HuH-7 (cell line): ENCODE measurements at places on chromosomes 12 and 14.

DNA sequence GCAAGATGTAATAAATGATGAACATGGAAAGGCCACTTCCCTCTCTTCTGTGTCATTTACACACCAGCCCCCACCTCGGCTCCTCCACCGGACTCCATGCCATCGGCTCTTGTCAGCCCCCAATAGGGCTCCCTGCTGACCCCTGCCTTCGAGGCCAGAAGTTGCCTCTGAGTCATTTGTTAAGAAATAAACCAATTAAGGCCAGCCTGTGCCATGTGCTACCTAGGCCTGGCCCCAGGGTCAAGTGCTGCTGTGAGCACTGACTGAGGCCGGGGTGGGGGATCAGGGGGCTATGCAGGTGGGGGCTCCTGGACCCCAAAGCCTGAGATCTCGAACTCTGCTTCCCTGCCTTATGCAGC is 53.2 kb downstream of the TESC start:
- no peak for DNase-seq

DNA sequence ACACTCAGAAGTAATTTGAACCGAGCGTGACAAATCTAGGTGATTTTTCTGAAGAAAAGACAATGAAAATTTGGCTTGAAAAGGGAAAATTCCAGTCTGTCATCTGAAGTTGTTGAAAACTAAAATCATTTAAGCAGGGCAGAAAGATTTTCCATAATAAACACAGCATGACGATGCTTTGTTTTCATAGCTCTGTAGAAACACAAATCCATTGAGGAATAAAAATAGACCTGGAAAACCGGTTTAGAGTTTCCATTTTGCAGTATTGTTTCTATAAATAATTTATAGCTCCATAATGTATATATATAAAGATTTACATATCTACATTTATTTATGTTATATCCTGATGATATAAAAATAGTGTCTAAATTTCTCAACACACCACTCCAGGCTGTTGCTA is 1918.5 kb upstream of the FLRT2 start:
- no peak for DNase-seq

- no peak for DNase-seq
Measured at GRCh38 chr12:49716553-49716952, 9.3 kb upstream of the FMNL3 start.

DNA sequence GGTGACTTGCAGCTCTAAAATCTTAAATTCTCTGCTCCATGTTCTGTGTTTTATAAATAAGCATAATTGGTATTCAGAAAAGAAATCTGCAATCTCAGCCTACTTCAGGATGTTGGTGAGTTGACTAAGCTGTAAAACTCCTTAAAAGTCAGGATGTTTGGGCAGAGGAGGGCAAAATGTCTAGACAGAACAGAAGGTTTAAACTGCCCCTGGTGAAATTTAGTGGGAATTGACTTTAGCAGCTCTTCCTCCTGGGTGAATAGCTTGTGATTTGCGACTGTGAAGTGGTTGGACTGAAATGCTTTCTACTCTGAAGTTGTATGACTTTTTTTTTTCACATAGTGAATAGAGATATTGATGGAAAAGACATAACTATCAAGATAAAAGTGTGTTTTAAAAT is 85.8 kb downstream of the CAND1 start:
- DNase-seq: no peak

- no peak for DNase-seq
Measured at GRCh38 chr12:75859868-75860267, 171.7 kb downstream of the PHLDA1 start.

DNA sequence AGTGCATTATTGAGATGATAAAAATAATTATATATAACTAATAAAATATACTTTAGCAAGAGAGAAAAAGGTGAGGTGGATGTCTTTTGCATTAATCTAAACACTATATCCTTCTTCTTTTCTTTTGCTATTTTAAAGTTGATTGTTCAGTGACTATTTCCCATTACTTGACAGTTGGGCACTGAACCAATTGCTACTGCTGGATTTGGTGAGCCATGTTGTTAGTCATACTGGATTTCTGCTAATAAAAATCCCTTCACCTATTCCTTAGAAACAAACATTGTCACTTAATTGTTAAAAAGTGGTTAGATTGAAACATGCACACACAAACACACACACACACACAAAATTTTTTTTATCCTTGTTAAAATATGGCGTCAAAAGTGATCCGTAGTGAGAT is 251.6 kb upstream of the ALG10 start:
- no peak for DNase-seq

DNA sequence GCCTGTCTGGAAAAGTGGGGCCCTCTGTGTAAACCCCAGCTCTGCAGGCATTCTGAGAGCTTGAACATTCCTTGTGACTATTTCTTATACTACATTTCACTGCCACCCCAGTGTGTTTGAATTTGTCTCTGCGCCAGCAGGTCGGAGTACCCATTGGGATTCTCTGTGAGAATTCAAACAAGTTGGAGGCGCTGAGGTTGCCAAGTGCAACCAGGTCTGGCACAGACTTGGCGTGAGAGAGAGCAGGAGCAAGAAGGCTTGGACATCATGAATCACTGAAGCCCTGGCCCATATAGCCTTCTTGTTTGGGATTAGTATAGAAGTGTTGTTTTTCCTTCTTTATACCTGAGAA is 33.0 kb upstream of the ATP2A2 start:
- no peak for DNase-seq

GRCh38 chr12:54398995-54399793 is 14.7 kb upstream of the ZNF385A start:
- peak; percentile 96 for DNase-seq

- DNase-seq: no peak
Measured at GRCh38 chr14:74064883-74065282, 19.4 kb downstream of the ALDH6A1 start.

- DNase-seq: no peak
Measured at GRCh38 chr14:22646570-22647254, 2.6 kb upstream of the OR6J1 start.

DNA sequence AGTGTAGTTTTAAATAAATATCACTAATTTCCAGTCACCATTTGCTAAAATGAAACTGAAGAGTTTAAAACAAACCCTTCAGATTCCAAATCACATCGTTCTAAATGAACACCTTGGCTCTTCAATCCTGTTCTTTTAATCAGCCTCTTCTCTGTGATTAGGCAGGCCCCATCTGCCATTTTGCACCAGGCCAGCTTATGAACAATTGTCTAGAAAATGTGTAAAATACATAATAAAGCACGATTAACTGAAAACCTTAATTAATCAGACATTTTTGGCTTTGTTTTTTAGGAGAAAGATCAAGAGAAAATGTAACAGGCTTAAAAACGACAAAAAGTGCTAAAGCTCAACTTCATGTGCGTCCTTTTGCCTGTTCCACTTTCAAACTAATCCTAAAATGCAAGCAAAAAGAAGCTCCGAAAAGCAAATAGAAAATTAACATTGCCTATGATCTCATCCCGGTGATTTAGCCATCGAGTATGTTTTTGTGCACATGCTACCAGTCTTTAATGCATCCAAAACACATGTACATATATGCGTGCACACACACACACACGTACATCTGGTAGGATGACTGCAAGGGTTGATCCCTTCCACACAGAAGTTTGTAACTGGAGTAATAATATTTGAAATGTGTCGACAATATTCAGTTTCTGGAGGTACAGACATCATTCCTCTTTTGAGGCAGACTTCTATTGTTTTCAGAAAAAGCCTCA is 288.6 kb downstream of the FOXN3 start:
- no peak for DNase-seq

- DNase-seq: no peak
Measured at GRCh38 chr12:64091186-64091585, 130.9 kb downstream of the KICS2 start.

GRCh38 chr14:89320381-89321000 is 96.5 kb downstream of the FOXN3 start:
- no peak for DNase-seq

DNA sequence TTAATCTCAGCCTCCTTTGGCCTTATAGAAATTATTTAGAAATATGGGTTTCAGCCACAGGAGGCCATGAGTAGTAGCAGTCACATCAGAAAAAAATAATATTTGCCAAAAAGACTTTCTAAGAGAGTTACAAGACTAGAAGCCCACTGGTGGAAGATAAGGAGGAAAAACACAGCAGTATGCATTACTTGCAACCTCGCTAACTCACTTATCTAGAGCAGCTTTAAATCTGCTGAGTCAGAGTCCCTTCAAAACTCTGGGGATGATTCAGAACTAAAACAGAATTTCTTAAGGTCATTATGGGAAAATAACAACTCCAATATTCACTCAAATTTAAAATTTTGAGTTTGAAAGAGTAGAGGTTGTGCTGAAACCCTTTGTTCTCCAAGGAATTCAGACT is 6.2 kb downstream of the OR4K17 start:
- no peak for DNase-seq

GRCh38 chr14:50635141-50635540 is 33.0 kb downstream of the SAV1 start:
- no peak for DNase-seq

DNA sequence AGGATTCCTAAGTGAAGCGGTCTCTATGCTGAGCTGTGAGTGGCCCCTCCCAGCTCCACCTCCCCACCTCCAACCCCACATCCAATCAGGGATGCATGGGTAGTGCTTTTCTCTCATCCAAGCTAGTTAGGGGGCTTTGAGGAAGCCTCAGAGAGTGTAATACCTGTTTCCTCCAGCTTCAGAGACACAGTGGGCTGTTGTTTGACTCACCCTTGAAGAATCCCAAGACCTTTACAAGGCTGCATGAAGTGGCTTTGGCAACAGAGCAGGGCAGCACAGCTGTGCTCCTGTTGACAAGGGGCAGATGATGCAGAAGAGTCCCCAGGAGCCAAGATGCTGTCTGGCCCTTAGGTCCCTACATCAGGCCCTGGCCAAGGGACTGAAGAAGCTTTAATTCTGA is 27.1 kb upstream of the CLMN start:
- no peak for DNase-seq

DNA sequence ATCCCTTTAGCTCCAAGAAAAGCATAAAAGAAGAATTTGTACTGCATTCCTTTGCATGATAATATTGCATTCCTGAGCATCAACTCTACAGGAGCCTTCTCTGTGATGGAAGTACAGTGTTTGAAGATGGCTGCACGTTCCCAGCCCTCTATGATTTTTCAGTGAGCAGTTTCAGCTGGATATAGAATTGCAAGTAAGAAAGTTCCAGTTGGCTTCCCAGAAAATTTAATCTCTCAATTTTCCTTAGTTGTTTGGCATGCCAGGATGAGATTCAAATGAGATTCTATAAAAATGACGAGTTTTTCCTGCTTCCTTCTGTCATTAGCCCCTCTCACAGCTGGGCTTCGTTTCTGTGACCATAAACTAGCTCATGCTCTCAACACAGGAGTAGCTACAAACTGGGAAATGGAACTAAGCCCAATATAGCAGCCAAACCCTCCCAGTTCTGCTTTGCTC is 109.9 kb downstream of the TTC8 start:
- no peak for DNase-seq
